ENCODE measurements at places on chromosomes 7 and 10.

GRCh38 chr10:99337311-99337811 is 8.2 kb downstream of the CNNM1 start:
- no peak for DNase-seq

DNA sequence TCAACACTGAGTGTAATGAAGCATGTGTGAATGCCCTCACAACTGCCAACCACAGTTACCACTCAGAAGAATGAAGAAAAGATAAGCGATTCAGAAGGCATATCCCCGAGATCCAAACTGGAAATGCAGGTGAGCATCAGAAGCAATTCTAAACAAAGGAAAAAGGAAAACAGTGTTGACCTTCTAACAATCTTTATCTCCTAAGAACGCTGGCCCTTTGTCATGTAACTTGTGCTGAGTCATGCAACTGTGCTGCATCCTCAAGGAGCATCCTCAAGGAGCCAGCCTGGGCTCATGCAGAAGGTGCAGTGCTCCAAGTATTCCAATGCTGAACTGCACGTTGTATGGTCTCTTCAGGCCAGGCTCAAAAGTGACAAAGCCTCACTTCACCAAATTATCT is 30.6 kb downstream of the SEC61G start:
- no peak for DNase-seq

DNA sequence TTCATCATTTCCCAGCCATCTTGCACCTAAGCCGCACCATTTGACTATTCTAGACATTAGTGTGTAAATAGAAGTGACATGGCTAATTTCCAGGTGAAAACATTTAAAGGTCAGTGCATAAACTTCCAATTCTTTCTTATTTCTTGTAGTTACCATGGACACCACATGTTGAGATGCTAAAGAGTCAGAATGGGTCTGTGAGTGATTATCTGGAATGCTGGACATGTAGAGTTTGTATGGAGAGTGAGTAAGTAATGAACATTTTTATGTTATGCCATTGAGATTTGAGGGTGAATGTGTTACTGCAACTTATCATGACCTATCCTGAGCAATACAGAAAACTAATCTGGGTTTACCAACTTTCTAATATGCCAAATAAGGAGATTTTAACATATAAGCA is 60.4 kb downstream of the MEOX2 start:
- no peak for DNase-seq

DNA sequence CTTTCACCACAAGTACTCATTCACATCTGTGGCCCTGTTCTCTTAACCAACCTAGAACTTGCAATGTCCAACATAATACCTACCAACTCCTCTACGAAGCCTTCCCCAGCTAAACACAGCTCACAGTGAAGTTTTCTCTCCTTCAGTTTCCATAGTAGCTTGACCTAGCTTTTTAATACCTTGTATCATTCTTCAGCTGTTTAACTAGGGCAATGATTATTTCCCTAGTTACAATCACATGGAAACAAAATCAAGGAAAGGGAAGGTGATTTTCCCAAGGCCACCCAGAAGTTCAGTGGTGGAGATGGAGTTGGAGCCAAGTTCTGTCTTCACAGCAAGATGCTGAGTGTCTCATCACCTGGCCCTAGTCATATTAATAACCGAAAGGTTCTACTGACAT is 16.3 kb downstream of the CDHR3 start:
- no peak for DNase-seq

GRCh38 chr10:85995791-85996190 is 370.8 kb downstream of the GRID1 start:
- DNase-seq = no peak

DNA sequence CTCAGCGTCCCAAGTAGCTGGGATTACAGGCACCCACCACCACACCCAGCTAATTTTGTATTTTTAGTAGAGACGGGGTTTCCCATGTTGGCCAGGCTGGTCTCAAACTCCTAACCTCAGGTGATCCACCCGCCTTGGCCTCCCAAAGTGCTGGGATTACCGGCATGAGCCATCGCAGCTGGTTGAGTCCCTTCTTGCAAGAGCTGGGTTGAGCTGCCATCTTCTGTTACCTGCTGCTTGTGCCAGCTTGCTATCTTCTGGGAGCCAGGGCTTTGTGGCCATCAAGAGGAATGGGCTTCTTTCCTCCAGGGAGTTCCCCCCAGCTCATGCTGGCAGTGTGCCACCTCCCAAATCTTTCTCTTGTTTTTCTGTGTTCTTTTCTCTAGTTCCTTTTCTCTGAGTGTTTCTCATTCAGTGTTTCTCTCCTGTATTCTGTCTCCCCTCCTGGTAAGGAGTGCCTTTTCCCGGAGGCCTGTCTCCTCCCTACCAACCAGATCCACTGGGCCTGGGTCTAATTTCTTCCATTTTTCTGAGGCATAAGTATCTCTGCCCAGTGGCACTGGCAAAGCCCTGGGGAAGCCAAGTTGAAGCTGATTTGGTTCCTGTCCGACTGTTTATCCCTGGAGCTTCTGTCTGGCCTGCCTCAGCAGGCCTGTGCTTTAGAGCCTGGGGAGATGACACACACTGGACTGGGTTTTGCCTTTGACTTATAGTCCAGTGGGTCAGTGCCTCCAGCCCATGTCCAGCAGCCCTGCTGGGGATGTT is 3.7 kb downstream of the DBNL start:
- no peak for DNase-seq

DNA sequence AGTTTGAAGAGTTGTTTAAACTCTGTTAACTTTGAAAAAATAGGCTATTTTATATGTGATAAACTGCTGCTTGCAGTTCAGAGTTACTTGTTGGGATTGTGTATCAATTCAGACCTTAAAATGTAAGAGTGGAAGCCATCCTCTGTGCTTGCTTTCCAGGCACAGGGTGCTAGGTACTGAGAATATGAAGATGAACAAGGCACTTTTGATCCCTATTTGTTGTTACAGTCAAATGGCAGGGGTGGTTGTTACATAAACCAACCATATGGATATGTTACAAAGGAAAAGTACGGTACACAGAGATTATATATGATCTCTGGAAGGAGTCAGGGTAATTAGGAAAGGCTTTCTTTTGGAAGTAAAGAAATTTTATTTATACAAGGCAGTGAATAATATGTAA is 63.8 kb downstream of the REEP3 start:
- DNase-seq = no peak

DNA sequence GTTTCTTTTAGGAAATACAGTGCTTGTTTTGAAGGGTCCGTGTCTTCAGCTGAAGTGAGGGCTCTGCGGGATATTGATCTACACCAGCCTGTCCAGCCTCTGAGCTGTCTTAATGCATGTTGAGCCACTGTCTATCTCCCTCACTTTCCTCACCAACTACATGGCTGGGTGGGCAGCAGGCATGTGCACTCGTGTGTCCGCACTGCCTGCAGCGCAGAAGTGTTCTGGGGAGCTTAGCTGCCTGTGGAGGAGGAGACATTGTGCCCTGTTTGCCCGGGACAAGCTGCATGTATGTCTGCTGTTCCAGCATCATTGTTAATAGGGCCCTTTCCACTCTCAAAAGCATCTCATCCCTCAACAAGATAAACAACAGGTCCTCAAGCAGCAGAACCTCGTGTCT is 133.1 kb upstream of the EEPD1 start:
- no peak for DNase-seq

DNA sequence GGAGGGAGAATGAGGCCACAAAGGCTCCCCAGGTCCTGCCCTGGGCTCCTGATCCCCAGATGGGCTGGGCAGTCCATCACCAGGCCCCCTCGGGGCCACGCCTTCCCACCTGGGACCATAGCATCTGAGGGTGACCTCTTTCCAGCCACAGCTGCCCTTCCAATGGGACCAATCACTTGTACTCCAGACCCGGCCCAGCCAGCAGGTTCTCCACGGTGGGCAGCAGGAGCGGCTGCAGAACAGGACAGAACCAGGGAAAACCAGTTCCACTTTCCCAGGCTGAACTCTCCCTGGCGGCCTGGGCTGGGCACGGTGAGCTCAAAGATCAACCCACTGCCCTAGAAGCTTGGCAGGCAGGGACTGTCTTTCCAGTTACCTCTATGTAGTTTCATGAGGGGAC is 257.6 kb downstream of the MAD1L1 start:
- DNase-seq = no peak

DNA sequence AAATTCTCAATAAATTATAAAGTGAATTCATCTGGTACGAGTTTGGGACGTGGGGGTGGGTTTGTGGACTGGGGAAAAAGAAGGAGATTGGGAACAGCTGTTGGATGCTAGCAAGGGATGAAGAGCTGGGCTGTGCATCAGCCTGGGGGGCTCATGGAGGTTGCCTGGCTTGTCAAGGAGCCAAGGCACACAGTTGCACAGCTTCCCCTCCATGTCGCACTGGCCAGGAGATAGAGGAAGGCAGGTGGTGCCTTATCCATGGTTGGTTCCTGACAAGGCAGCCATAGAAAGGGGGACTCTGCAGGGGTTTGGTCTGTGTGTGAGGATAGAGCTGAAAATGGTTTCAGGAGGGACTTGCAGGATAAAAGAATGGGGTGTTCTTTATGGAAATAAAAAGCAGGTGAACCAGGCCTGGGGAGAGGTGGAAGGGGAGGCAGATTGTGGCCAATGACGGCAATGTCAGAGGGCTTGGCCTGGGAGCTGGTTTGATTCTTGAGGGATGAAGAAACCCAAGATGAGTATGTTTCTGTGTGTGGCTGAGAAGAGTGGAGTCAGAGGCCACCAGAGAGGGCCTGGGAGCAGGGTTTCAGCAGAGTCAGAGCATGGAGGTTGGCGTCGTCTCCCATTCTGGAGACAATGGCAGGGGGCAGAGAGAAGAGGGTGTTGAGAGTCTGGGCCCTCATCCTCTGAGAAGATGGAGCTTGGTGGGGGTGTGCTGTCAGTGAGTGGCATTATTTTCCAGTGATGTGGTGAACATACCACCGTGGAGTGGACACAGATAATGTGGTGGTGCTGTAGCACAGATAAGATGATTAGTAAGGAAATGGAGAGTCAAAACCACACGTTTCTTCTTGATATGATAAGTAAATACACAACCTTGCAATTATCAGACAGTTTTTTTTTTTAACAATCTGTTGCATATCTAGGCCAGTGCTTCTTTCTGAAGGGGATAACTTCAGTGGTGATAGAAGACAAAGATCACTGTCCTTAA is 108.2 kb downstream of the PTPN20 start:
- no peak for DNase-seq

DNA sequence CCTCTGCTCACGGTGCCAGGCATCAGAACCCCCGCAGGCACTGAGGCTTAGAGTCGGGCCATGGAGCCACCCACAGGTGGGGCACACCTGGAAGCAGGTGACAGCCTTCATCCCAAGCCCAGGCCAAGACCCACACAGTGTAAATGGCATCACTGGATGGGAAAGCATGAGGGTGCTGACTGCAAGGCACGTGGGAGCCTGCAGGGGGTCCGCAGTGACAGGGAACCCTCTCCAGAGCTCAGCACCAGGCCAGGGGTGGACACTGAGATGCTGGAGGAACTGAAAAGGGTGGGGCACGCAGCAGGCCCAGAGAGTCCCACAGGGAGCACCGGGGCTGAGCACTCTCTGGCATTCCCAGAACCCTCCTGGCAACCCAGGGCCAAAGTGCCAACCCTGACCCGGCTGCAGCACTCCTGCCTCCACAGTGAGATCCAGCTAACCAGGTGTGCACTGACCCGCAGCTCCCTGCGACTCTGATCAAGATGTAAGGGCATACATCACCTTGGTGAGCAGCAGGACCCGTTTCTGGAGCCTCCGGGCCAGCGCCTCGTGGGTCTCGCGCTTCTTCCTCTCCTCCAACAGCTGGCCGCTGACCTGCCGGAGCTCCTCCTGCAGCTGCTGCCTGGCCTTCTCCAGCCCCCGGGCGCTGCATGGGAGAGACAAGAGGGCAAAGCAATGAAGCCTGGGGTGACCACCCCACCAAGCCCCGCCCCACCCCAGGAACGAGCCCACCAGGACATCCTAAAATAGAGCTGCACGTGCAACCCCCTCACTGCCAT is 163.9 kb downstream of the MAD1L1 start:
- DNase-seq = no peak

- DNase-seq = peak; percentile 57
Observed at GRCh38 chr10:12042409-12042796, 206 bp downstream of the UPF2 start.

DNA sequence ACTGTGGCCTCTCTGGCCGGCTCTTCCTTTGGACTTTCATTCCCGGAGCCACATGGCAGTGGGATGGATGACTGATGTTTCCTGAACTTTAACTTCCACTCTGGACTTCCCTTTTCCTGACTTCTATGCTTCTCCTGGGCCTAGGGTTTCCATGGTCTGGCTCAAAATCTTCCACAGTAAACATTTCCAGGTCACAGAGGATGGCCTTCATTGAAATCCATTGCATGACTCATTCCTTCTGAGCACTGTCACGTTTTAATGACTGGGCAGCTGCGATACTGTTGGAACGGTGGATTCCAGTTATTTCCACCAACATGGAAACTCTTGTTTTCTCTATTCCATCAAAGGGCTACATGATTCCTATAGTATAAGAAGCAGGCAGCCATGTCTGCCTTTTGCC is 24.4 kb upstream of the ZNF273 start:
- no peak for DNase-seq

- DNase-seq = no peak
Observed at GRCh38 chr10:11091517-11092102, 73.9 kb downstream of the CELF2 start.

DNA sequence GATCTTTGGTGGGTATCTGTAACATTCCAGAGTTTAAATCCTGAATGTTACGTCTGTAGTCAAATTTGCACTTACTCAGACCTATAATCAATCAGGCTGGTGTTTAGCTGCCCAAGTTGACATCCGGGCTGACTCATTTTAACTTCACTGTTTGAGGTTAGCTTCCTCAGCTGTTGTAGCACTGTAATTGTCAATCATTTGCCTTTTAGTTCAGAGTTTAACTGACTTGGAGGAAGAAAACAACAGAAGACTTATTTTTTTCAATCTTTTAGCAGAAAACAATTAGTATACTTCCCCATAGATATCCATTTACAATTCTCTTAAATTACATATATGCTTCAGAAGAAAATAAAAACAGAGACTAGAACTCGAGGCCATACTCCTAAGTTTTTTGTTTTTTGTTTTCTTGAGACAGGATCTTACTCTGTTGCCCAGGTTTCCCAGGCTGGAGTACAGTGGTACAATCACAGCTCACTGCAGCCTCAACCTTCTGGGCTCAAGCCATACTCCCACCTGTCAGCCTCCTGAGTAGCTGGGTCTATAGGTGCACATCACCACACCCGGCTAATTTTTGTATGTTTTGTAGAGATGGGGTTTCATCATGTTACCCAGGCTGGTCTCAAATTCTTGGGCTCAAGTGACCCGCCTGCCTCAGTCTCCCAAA is 38.5 kb upstream of the LRRC17 start:
- DNase-seq = no peak

DNA sequence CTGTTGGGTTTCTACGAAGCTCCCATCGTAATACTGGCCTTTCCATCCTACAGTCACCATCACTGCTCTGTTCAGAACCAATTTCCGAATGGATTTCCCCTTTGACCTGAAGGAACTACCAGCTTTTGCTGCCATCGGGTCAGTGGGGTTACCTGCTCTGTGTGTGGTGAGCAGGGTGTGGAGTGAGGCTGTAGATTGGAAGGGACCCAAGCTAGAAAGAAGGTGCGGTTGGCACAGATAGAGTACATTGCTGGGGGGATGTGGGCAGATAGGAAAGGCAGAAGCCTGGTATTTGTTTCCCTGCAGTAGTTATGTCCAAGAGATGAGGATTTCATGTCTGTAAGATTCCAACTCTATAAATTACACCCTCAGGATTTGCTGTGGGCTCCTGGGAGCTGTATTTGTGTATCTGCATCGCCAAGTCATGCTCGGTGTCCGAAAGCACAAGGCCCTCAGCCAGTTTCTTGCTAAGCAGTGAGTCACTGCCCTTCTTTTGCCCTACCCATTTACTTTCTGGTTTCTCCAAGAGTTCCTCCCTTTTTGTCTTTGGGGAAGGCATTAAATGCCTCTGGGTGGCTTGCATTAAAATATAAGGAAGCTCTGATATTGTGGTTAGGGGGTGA is 15.4 kb downstream of the CLCN1 start:
- no peak for DNase-seq

- DNase-seq = no peak
Observed at GRCh38 chr10:102837230-102837721, at the start of gene CYP17A1. TSS of gene CYP17A1 (minus strand) at chr10:102837413. CDS start at chr10:102837361, 52 bp downstream.

Measured in activated CD4-positive, alpha-beta T cell treated with anti-CD3 and anti-CD28 coated beads, Interleukin-2, amount 50 U/mL, for 4 hours (primary cell).